GM19239 (cell line): ENCODE measurements at places on chromosomes 2 and 18.

DNA sequence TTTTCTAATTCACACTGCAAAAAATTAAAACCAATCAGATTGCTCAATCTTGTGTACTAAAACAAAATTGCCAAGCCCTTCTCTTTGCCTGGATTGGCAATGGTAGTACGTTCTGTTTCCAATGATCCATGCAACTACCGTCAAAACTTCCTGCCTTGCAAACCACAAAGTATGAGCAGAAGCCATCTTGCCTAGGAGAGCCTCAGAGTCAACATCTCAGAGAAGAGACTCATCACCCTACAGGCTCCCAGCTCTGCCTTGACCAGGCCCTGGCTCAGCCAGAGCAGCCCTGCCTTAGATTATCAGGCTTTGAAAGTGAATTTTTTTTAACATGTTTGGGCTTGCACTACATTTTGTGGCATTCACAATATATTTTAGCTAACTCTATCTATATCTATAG is 574.1 kb downstream of the SATB2 start:
- DNase-seq: no peak

GRCh38 chr2:43898134-43898837 is 59.5 kb downstream of the ABCG8 start:
- DNase-seq: no peak

GRCh38 chr2:162581959-162582798 is 238.2 kb downstream of the GCA start:
- no peak for DNase-seq

- no peak for DNase-seq
Observed at GRCh38 chr2:225600444-225600843, 200.9 kb downstream of the NYAP2 start.

GRCh38 chr2:69241664-69242514 is 145.1 kb downstream of the GFPT1 start:
- no peak for DNase-seq

DNA sequence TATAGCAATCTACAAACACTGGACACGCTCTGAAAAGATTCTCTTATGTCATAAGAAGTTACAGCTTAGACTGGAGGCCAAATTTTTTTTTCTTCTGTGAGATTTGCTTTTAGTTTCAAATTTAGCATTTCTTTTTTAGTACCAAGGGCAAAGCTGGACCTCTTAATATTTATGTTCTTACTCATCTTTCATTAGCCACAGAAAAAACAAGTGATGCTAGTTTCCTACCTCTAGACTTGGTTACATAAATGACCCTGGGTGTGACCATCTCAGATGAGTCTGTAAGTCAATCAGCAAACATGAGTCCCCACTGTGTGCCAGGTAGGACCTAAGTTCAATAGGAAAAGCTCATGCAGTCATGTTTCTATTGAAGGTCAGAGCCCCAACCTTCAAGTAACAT is 94.4 kb downstream of the MEP1B start:
- no peak for DNase-seq

DNA sequence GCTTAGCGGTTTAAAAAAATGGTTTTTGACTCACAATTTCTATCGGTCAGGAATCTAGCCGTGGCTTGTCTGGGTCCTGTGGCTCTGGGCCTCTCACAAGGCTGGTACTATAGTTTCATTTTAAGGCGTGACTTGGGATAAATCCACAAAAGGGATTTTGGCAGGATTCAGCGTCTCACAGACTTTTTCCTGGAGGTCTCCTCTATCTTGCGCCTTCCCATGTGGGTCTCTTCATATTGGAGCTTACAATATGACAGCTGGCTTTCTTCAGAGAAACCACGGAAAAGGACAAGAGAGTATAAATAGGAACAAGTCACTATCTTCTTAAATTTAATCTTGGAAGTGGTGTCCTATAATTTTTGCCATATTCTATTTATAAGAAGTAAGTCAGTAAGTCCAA is 250.5 kb downstream of the DSC3 start:
- no peak for DNase-seq

DNA sequence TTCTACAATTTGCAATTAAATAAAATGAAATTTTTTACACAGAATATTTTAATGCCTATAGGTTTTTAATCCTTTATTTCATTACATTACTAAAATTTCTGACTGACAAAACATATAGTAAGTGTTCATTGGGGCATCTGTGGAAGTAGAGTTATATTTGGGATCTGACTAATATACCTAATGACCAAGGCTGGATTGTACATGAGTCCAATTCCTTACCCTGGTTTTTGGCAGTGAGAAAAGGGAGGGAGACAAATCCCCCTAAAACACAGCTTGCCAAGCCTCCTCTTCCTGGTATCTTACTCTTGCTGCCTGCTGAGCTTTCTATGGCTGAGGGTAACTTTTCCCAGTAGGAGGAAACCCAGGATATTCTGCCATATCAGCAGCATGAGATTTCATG is 149.4 kb upstream of the CDH20 start:
- no peak for DNase-seq

- no peak for DNase-seq
Observed at GRCh38 chr2:157952558-157952957, 76.4 kb upstream of the ACVR1 start.

DNA sequence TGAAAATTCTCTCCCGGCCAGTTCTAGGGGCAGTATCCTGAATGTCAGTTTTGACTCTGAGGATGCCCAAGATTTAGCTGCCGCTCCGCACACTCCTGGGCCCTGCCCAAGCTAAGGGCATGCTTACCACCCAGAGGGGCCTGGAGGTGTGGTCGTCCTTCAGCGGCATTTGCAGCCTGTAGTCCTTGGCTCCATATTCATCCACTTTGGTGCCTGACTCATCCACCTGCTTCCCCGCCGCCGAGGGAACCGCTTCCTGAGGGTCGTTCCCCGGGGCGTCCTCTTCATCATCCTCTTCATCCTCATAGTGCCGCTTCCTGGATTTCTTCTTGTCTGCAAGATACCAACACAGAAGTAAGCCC is 577 bp downstream of the ERCC3 start:
- DNase-seq: no peak

DNA sequence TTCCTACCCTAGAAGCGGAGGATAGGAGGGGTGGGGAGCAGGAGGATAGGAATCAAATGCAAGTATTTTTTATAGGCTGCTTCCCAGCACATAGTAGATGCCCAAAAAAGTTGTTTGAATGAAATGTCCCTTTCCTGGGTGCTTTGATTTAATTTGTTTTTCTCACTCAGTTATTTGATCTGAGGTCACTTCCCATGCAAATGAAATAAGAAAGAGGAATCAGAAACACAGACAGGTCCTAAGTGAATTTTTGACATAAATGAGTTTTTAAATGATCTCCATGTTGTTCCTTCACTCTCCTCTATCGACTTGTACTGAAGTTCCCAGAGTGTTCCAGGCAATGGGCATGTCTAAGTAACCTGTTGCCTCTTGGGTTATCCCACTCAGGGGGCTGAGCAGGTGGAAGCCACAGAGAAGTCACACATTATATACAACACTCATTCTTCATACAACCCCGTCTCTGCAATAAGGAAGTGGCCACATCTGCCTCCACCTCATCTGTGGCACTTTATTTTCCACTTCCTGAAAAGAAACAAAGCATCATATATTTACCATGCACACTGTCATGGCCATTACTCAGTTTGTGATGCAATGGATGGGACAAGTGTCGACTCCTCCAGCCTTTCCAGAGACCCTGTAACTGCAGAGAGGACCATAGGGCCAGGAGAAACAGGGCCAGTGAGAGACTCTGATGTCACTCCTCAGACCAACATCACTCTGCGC is 81.9 kb upstream of the ZNF397 start:
- no peak for DNase-seq

GRCh38 chr2:45263147-45263546 is 253.9 kb upstream of the SIX2 start:
- DNase-seq: no peak

- no peak for DNase-seq
Observed at GRCh38 chr2:16855183-16855582, 189.5 kb upstream of the CYRIA start.

- DNase-seq: no peak
Observed at GRCh38 chr2:9946818-9947217, 4.7 kb upstream of the GRHL1 start.

DNA sequence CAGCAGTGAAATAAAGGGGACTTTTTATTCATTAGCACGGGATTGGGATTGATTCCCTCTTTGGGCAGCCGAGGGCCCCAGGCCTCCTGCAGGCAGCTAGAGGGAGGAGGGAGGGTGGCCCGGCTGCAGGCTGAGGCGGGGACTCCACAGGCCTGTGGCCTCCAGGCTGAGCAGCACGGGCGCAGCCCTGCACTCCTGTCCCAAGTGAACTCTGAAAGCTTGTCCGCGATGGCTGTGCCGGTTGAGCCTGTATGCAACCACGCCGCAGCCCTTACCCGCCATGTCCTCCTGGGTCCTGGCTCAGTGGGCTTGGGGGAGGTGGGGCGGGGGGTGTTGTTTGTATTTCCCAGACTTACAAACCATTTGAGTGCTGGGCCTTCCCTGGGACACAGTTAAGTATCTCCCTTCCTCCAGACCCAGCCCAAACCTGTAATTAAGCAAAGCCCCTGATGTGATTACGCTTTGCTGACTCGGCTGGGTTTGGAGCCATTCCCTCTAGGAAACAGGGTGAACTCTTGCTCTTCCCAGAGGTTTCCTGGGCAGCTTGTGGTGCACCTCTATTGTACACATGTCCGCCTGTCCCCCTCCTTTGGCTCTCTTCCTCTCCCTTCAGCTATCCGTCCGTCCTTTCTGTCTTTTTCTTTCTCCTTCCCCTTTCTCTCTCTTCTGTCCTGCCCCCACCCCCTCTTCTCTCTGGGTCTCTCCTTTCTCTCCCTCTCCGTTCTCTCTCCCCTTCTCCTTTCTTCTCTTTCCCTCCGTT is 5.3 kb downstream of the GLI2 start:
- DNase-seq: no peak

DNA sequence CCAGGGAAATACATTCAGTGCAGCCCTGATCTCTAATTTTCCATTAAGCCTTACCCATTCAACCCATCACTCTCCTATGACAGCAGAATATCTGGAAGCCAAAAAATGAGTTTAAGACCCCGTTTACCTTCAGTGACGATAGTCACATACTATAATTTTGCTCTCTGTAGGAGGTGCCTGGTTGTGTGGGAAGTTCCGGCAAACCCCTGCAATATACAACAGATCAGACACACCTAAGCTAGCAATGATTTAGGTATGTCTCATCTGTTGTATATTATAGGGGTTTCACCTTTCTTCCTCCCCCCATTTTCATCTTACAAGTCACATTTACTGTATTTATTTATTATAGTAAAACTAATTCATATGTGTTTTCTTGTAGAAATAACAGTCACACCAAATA is 101.7 kb downstream of the DOCK10 start:
- no peak for DNase-seq

DNA sequence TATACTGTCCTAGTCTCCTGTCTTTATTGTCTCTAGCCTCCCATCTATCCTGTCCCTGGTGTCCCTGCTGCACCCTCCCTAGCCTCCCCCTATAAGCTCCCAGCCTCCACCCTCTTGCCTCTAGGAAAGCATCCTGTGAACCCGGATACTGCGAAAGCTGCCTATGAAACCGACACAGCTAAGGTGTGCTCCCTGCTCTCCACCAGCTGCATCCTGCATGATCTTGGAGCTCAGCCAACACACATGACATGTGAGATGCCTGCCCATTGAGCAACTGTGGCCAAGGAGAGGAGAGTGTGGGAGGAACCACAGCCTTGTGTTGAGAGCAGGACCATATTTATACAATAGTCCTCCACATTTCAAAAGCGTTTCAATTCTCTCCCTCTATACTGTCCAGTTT is 187.1 kb downstream of the ZBTB7C start:
- peak; percentile 21 for DNase-seq

GRCh38 chr2:192749611-192750200 is 555.0 kb upstream of the TMEFF2 start:
- no peak for DNase-seq

GRCh38 chr2:198322275-198322674 is 517.9 kb downstream of the PLCL1 start:
- no peak for DNase-seq

GRCh38 chr2:23584054-23584745 is 199.2 kb downstream of the KLHL29 start:
- no peak for DNase-seq

DNA sequence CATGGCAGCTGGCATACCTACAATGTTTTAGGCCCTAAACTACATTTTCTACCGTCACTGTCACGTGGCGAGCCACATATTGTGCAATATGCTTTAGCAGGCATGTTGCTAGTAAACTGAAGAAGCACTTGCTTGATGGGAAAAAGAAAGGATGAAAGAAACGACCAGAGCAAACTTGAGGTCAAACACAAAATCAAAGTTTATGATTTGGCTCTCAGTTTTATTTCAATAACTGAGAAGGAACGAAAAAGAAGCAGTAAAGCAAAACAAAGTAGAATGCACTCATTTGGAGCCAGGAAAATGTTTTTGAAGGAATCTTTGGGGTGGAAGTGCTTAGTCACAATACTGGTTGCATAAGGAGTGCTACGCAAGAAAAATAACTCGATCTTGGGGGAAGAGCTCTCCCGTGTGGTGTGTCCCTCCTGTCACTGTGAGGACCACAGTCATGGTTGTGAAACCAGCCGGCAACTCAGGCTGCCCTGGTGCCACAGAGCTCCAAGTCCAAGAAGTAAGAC is 349.8 kb downstream of the RBM43 start:
- no peak for DNase-seq

DNA sequence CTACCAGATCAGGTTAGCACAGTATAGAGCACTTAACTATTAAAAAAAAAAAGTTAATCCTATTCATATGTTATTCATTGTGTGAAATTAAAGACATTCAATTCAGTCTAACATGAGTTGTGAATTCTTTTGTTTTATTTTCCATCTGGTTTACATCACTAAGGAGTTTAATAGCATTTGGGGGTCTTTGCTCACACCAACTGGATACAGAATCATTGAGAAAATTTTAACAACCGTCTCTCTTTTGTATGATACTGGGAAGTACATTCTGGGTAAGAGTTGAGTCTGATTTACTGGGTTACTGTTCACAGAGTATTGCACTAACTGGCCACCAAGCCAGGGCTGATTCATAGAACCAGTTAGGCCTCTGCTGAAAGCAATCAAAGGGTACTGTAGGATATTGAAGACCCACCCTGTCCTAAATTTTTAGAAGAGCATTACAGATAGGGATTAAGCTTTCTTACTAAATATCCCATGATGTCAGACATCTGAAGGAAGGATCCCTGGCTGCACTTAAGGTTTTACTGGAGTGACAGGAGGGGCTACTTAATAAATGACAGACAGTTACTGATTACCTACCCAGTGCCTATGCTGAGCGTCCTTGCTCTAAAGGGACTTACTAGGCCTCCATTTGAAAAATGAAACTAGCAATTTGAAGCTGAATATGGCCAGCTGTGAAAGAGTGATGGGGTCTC is 387.9 kb downstream of the SETBP1 start:
- no peak for DNase-seq
